Renal pelvis (tissue), 12 donors: ENCODE measurements at places on chromosomes 11 and 22. TPM values are rescaled to one million over a fixed set of nuclear protein-coding genes. Genes with fewer than 3 reads are reported as not detected.

DNA sequence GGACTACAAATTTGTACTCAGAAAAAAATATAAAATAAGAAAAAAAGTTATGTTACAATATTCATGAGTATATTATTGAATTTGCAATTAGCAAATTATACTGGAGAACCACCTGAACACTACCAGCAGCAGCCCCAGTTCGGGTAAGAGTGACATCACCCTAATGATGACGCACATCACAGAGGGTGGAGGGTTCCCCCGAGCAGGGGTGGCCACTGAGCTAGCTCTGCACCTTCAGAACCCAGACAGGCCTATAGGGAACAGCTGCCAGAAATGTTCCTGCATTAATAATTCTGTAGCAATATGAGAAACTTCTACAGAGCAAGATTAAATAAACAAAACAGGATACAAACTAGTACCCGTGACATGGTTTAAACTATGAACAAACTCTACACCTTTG, 17.5 kb upstream of the ARAP1 start:
- no peak for DNase-seq

GRCh38 chr11:130932086-130932712, 15.9 kb upstream of the SNX19 start:
- DNase-seq = no peak

GRCh38 chr22:32764330-32765131, 37.0 kb upstream of the TIMP3 start:
- peak; percentile 58 for DNase-seq

DNA sequence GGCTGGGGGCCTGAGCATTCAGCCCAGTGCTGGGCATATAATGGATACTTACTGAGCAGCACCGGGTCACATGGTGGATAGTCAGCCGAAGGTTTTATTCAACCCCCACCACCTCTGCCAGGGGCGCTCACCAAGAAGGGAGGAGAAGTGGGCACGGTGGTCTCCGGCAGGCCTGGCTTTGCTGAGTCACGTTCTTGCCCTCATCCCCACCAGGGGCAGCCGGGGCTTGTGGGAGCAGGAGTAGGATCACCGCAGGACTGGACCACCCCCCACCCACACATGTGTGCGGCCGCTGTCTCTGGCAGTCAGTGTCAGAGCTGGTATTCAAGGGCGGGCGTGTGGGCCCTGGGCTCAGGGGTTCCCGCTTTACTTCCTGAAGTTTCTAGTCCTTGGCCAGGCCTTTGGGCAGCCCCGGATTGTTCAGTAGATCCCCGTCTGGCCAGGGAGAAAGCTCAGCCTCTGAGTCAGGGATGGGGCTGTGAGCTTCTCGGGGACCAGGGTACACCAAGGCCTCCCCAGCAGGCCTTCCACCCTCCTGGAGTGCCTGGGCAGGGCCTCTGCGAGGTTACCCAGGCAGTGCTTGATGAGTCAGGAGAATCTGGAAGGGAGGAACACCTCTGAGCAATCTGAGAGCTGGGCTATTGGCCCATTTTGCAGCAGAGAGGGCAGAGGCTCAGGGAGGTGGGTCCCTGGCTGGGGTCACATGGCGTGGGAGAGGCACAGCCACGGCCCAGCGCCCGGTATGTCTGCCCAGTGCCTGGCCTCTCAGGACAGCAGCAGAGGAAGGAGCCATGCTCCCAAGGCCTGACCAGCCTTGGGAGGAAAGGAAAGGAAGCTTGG, 60.6 kb downstream of the RTL6 start:
- DNase-seq = no peak

RAB39A gene
- 0.51 TPM for polyA plus RNA-seq
